ENCODE measurements at places on chromosomes 5 and 9.

DNA sequence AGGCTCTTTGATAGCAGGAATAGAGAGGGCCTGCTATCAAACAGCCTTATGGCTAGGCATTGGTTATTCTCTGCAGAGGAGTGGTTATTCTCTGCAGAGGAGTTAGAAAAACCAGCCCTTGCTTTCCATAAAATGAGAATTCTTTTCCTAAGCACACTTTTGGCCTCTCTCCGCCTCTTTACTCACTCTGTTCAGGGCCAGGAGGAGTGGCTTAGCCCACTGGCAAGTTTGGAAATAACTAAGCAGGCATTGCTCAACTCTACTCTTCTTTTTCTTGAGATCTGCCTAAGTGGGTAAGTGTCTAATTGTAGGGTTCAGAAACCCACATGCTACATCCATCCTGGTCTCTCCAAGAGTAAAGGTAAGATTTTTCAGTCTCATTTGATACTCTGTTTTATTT, 341.7 kb downstream of the KIAA0825 start:
- DNase-seq, result no peak

DNA sequence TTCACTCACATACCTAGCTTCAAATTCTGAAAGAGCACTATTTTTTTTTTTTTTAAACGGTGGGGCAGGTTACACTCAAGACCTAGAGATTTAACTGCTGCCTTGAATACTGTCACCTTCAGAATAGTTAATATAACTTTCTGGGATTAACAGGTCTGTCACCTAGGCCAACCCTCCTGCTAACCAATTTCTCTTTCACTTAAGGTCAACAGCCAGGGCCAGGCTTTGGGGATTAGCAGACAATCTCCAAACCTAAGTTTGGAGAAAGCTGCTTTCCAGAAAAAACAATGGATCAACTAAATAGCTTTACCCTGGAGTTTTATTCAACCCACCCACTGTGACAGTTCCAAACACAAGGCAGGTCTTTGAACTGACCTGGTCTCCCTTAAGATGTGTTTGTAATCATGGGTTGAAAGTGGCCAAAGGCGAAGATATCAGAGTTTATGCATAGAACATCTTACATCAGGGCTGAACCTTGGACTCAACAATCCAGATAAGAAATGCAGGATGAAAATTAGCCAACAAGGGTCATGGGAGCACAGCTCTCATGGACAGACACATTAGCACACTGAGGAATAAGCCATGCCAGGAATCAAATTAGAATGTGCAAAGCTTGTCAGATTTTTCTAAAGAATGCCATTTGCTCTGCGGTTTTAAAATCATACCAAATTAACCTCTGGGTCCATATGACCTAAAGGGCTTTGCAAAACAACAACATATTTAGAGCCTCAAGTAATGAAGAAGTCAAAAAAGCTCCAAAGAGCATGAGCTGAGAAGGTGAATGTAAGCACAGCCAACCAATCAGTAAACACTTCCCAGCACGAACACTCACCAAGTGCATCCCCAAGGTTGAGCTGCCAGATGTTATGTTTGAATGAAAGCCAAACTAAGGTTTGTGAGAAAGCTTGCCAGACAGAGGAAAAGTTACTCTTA, 538.5 kb upstream of the DMAC1 start:
- no peak for DNase-seq

DNA sequence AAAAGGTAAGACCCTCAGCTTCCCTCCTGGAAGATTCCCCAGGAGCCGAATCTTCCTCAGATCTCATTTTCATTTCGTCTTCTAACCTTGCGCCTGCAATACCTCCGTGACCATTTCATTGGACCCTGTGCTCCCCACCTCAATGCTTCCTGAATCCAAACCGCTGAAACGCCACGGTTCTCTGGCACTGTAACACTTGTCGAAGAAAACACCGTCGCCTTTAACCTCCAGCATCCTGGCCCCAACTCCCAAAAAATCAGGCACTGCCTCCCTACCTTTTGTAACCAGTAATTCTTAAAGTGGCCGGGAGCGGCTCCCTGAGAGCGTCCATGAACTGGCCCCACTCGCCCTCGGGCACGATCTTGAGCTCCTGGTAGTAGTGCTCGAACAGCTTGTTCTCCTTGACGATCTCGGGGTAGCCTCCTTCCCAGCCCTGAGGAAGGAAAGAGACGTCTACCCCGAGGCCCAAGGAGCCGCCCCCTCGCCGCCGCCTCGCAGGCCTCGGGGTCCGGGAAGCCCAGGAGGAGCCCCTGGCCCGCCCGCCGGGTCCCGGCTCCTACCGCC, 438 bp downstream of the NSUN2 start:
- DNase-seq, result peak; percentile 45

- DNase-seq, result no peak
These were observed 61.1 kb downstream of the TARS1 start for GRCh38 chr5:33501899-33502298.

GRCh38 chr5:53924392-53924791, 364.0 kb downstream of the NDUFS4 start:
- no peak for DNase-seq

DNA sequence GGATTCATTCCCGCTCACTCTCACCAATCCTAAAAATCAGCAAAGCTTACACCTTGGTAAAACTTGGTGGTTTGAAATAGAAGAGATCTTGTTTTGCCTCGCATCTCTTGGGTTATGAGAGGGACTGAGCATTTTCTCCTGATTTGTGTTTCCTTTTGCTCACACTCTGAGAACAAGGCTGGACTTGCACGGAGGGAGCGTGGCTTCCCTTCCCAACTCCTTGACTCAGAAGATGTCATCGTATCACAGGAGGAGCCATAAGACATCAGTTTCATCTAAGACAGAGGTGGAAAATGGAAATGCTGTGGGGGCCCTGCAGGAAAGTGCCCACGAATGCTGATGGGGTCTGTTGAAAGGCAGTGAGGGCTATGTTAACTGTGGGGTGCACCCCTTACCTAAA, 37.4 kb downstream of the CTSL start:
- DNase-seq, result no peak

GRCh38 chr9:129776566-129776937, 23.7 kb upstream of the PTGES start:
- no peak for DNase-seq

- no peak for DNase-seq
These were observed 36.2 kb downstream of the IARS1 start for GRCh38 chr9:92257327-92257726.

DNA sequence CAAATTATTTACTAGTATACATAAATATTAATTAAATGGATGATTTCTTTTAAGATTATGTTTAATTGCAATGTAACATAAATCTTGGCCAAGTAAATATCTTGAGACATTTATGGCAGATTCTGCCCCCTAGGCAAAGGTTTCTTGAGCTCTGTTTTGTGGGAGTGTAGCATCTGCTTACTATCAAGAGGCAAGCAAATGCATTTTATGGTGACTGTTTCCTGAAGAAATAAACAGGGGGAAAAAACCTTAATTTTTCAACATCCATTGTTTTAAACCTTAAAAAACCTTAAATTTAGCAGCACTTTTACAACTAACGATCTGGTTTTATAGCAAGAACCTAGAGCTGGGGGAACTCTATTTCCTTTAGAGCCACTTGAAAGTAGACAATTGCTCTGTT, 25.7 kb upstream of the FREM1 start:
- no peak for DNase-seq

DNA sequence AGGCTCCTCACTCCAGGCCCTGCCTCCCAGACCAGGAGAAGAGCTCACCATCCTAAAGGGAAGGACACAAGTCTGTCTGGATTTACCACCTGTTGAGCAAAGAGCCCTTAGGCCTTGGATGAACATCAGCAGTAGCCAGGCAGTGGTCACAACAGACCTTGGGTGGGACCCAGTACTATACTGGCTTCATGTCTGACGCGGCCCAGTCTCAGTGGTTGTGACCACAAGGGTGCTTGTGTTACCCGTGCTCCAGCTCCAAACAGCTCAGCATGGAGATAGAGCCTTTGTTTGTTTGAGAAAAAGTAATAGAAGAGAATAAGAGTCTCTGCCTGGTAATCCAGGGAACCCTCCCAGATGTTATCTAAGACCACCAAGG, 617.4 kb downstream of the BRINP1 start:
- DNase-seq, result no peak

DNA sequence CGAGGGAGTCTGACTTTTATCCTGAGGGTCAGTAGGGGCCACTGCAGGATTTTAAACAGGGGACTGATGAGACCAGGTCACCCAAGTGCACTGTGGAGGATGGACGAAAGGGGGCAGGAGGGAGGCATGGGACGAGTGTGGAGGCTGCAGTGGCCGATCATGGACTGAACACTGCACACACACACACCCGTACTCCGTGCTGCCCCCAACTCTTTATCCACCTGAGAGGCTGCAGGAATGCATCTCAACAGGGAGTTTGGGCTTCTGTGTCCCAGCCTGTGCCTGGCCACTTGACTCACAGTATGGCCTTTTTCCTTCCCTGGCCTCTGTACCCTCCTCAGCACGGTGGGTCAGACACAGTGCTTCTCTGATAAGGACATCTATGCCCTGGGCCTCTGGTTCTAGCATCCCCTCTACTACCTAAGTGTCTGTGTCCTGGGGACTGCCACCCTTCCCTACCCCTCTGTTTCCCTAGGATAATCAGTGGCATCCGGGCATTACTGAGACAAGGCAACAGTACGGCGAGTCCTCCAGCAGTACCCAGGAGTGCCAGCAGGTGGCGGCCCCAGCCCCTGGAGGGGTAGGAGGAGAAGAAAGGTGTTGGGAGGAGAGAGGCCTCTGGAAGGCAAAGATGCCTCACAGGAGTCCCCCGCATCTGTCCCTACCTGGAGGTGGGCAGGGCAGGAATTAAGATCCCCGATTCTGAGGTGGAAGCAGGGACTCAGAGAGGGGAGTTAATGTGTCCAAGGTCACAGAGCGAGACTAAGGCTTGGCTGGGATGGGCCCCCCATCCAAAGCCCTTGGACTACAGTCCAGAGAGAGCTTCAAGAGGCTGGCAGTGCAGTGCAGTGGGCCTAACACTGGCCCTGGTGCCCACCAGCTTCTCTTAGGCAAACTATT, 5.1 kb upstream of the CDX1 start:
- DNase-seq, result no peak

- DNase-seq, result no peak
These were observed 216.8 kb downstream of the NMUR2 start for GRCh38 chr5:152188251-152188650.

DNA sequence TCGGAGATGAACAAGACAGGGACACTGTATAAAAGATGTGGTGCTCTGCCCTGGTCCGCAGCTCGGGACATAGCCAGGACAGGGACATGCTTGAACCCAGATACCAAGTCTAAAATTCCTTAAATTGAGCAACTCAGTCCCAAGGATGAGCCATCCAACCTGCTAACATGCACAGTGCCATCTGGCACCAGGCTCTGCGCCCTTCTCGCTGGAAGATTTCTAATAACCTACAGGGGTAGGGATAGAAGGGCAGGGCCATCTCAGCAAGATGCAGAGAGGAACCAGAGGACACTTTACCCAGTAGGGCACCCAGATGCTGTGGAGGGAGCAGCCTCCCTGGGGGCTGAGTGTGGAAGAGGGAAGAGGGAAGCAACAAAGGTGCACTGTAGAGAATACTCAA, 60.1 kb downstream of the SEMA4D start:
- no peak for DNase-seq

DNA sequence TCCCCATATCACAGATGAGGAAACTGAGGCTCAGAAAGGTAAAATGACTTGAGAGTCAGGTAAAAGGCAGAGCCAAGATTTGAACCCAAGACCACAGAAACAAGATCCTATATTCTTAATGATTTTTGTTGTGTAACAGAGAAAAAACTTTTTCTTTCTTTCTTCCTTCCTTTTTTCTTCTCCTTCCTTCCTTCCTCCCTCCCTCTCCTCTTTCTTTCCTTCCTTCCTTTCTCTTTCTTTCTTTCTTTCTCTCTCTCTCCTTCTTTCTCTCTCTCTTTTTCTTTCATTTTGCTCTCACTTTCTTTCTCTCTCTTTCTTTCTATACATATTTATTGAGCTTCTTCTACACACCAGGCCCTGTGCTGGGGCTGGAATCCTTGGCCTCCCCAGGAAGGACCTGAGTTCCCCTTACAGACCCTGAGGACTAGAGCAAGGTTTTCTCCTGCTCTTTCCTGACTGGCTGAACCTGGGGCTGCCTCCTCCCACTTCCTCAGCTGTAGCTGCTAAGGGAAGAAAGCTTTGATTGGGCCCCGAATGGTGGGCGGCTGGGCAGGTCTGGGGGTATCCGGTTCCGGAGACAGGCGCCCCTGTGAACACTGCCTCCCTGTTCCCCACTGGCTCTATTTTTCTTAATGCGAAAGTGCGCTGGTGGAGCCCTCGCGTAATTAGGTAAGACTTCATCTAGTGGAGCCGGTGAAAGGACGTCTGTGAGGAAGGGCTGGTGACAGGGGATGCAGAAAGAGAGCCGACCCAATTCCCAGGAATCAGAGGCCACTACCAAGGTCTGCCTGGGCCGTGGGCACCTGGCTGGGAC, 27.4 kb upstream of the KIF12 start:
- no peak for DNase-seq

DNA sequence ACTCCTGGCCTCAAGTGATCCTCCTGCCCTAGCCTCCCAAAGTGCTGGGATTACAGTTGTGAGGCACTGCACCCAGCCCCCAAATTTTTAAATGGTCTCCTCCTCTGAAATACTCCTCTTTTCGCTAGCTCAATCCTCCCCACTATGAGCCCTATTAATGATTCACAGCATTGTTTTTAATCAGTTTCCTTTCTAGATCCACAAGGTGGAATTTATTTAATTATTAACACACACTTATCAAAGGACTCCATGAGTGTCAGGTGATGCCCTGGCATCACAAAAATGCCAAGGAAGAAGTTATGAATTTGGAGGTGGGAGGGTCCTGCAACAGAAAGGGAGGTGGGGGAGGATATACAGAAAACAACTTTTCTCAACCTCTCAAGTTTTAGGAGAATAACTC, 806.5 kb downstream of the PRELID2 start:
- DNase-seq, result no peak

DNA sequence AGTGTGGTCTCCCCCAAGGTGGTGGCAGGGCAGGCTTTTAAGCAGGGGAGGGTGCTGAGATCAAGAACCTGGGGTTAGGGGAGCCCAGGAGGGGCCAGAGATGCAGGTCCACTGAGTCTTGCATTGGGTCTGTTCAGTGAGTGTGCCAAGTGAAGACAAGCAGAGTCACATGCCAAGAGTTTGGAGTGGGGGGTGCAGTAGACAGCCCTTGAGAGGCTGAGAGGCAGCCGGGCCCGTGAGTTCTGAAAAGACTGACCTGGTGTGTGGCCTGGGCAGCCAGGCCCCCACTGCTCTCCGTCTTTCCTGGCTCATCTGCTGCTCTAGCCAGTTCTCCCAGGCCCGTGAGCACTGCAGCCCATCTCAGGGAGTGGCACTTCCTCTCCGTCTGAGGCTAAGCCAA, 120.0 kb downstream of the DAB2IP start:
- DNase-seq, result no peak

GRCh38 chr5:153783362-153783658, 255.4 kb downstream of the FAM114A2 start:
- DNase-seq, result no peak

GRCh38 chr9:38622288-38622674, 1.9 kb upstream of the ANKRD18A start:
- peak; percentile 12 for DNase-seq

DNA sequence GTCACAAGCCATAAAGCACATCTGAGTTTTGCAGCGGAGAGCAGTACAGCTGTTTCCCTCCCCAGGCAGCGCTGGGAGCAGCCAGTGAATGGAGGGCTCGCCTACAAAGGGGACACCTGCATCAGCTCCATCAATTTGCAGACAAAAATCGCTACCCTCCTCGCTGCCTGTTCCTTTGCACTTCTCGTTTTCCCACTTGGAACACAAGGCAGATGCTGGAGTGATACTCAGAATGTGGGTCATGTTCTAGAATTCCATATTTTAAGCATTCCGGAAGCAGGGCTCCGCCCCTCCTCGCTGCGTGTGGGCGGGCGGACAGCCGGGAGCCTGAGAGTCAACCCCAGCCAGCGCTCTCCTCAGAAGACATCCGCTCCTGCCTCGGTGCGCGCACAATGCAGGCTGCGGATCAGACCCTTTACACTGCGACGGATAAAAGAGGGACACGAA, 92.1 kb downstream of the LMNB1 start:
- no peak for DNase-seq
